T-helper 22 cell (primary cell): ENCODE measurements at places on chromosomes 1 and 21.

DNA sequence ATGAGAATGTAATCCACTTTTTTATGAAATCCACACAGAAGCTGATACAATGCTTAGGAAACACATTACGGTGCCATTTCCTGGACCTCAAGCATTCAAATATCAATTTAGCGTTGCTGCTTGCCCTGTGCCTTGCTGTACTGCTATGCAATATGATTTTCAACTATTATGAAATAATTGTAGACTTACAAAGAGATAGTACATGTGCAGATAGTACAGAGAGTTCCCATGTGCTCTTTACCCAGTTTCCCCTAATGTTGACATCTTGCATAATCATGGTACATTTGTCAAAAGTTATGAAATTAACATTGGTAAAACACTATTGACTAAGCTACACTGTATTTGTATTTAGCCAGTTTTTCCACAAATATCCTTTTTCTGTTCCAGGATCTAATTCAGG lies 37.7 kb upstream of the PTBP2 start:
- DNase-seq, result no peak

DNA sequence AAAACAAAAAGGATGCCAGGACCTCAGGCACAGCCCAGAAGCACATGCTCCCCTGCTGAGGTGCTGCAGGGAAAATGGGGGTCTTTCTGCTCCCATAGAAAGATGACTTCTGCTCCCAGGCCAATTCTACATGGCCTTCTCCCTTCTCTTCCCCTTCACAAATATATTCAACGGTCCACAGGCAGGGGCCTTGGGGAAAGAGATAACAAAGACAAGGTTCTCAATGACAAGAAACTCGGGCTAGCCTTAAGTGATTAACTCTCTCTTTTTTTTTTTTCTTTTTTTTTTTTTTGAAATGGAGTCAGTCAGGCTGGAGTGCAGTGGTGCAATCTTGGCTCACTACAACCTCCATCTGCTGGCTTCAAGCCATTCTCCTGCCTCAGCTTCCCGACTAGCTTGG lies 54.2 kb downstream of the H3-3A start:
- no peak for DNase-seq

DNA sequence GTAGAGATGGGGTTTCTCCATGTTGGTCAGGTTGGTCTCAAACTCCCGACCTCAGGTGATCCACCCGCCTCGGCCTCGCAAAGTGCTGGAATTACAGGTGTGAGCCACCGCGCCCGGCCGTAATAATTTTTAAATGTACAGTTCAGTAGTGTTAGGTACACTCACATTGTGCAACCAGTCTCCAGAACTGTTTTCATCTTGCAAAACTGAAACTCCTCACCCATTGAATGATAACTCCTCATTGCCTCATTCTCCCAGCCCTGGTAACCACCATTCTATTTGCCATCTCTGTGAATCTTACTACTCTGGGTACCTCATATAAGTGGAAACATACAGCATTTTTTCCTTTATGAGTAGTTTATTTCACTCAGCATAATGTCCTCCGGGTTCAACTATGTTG lies 3.4 kb downstream of the NLRP3 start:
- DNase-seq, result no peak

DNA sequence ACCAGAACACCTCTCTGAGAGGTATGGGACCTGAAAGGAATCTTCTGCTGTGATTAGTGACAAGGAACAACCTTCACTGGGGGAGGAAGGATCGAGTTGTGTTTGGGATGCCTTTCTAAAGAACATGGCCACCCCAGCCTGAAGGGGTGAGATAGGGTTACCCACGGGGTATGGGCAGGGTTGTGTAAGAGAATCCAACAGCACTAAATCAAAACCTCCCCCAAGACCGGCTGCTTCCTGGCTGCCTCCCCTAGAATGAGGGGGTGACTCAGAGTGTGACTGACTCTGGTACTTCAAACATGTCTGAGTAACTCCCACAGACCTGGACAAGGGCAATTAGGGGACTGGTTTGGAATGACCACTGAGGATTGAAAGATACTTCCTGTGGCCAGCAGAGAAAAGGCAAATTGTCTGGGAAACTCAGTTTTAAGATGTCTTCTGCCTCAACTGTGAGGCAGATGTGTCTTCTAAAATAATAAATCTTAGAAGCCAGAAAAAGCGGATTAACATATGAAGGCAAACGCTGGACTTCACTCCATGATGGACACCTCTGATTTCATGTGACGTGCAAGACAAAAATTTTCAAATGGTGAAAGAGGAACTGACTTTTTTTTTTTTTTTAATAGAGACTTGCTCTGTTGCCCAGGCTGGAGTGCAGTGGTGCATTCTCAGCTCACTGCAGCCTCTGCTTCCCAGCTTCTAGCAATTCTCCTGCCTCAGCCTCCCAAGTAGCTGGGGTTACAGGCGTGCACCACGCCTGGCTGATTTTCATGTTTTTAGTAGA lies 6.7 kb upstream of the PTPN14 start:
- no peak for DNase-seq
